ENCODE measurements at places on chromosomes 2 and 18.

DNA sequence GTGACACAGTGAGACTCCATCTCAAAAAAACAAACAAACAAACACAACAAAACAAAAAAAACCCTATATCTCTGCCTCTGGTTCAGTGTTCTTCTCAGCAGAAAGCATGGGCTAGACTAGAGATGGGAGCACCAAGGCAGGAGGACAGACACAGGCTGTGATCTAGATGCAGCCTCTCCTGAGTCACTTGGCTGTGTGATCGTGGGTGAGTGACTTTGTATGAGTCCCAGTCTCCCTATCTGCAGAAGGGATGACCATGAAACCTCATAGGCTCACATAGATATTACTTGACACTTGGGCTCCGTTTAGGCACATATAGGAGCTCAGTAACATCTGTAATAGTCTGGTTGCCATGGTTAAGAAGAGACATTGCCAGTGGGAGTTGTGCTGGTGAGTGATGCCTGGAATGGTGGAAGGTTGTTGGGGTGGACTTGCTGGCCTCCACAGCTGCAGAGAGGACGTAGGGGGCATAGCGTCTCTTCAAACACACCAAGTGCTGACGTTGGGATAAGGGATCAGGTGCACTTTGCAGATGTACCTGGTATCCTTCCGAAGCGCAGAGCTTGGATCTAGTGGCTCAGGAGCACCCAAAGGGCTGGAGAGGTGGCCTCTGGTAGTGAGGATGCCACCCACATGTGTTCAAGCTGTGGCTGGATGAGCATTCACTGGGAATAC, 318.9 kb upstream of the HS6ST1 start:
- no peak for DNase-seq

- no peak for DNase-seq
These were observed 110.2 kb upstream of the TRIB2 start for GRCh38 chr2:12606472-12607000.

GRCh38 chr2:214989187-214989586, 149.2 kb downstream of the ABCA12 start:
- no peak for DNase-seq

- DNase-seq = no peak
These were observed 139.3 kb upstream of the CTDP1 start for GRCh38 chr18:79540161-79540903.

- DNase-seq = no peak
These were observed 51.3 kb downstream of the ZNF516 start for GRCh38 chr18:76443519-76444445.

- DNase-seq = no peak
These were observed 72.0 kb downstream of the ARMC9 start for GRCh38 chr2:231270221-231271114.

DNA sequence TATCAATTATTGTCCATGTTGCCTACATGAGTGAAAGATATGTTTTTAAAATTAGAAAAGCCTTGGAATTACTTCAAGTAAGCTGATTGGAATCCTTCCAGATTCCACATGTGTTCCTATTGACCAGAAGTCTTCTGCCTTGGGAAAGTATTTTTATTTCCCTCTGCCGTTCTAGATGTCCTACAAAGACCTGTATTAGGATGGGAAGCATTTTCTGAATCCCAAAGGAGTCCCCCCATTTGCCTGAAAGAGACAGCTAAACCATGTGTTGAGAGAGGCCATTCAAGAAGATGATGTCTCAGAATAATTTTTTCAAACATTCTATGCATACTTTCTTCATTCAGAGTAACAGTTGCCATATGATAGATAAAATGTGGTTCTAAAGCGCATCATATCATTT, 19.0 kb upstream of the MYO1B start:
- no peak for DNase-seq
